ENCODE measurements at places on chromosomes 3 and 15. TPM values are rescaled to one million over a fixed set of nuclear protein-coding genes. Genes with fewer than 3 reads are reported as not detected.
A peak's percentile ranks its signal among the peaks of the same experiment; 100 is the strongest.

The IQCF5 gene
- total RNA-seq: not detected

The SGO1 gene
- 6.7 TPM for total RNA-seq

The PEAK1 gene
- 53.2 TPM for total RNA-seq

The STAB1 gene
- total RNA-seq: 4.5 TPM

The EPHA3 gene
- not detected for total RNA-seq

The HACD3 gene
- 18.8 TPM for total RNA-seq

The ROBO1 gene
- 3.2 TPM for total RNA-seq

The DNASE1L3 gene
- 1.1 TPM for total RNA-seq

The SCAMP5 gene
- total RNA-seq: 0.59 TPM

The AMIGO3 gene
- total RNA-seq: not detected

The CRABP1 gene
- not detected for total RNA-seq

The RBP2 gene
- not detected for total RNA-seq

The LRRN1 gene
- 2.5 TPM for total RNA-seq

The RGMA gene
- total RNA-seq: not detected

The GREM1 gene
- total RNA-seq: not detected

DNA sequence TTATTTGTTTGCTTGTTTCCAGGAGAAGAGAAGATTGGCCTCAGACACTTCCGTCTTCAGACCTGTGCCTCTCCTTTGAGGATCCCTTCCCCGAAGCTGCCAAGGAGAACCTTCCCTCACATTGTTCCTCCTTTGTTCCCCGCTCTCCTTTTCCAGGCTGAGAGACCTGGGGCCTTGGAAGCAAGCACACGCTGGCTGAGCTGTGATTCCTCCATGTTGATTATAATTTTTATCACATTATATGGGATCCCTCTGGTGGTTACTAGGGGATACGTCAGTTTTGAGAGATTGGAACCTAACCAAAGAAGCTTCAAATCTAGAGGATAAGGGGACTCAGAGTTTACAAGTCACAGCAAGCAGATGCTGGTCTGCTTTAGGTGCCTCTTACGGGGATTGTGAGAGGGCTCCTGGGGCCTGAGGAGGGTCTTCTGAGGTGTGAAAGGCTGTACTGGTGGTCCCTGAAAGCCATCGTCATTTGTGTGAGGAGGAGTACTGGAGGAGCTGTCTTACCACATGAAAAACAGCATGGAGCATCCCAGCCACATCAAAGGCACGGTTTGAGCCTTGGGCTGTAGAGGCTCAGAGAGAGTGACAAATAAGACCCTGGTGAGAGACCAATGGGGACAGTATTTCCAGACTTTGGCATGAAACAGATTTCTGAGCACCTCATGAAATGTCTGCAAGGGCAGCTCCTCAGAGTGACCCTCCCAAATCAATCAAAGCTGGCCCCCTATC lies 760.1 kb upstream of the CFAP20DC start:
- no peak overlapping the region for H3K27ac ChIP-seq
- H3K4me1 ChIP-seq: peaks cover 17% of the 10 kb centered on the region
- H3K36me3 ChIP-seq: no peaks in the 10 kb centered on the region
- DNase-seq: peak; percentile 8
- H3K27me3 ChIP-seq: no peaks in the 10 kb centered on the region

DNA sequence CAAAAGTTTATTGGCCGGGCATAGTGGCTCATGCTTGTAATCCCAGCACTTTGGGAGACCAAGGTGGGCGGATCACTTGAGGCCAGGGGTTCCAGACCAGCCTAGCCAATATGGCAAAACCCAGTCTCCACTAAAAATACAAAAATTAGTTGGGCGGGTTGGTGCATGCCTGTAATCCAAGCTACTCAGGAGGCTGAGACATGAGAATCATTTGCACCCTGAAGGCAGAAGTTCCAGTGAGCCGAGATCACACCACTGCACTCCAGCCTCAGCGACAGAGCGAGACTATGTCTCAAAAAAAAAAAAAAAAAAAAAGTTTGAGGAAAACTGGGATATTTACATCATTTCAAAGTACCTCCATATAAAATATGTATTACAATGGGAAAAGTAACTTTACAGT lies 40.4 kb downstream of the ETFA start:
- no peak overlapping the region for H3K27ac ChIP-seq
- H3K4me1 ChIP-seq: no peaks in the 10 kb centered on the region
- DNase-seq: no peak
- H3K36me3 ChIP-seq: peaks cover 3% of the 10 kb centered on the region
- no peaks in the 10 kb centered on the region for H3K27me3 ChIP-seq
- no peak overlapping the region for H3K4me3 ChIP-seq

DNA sequence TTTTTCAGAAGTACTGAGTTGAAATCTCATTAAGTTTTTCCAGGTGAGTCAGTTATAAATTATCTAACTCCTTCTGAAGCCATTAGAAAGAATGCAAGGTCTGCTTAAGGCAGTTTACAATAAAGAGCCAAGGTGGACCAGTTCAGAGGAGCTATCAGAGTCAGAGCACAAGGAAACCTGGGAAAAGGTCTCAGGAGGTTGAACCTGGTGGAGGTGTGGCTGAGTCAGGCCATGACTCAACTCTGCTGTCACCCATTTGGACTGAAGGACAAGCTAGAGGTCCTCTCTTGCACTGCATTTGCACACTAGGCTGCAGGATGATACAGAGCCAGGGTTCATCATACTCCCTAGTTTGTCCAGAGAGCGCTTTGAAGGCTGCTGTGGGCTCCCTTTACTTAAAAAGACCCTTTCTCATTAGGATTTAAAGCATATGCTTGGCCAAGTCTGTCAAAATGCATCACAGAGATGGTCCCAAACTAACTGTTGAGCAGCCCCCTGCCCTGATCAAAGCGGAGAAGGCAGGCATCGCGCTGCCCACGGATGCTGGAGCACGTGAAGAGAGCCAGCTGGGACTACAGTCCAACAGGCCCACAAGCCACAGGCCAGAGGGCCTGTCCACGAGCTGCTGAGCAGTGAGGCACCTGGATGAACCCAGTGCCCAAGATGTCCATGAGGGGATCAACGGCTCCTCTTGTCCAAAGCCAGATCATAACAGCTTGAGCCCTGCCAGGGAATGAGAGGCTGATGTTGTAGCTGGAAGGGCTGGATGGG lies 26.0 kb upstream of the MRPS22 start:
- H3K27me3 ChIP-seq: peaks cover 2% of the 10 kb centered on the region
- no peaks in the 10 kb centered on the region for H3K4me1 ChIP-seq
- H3K4me3 ChIP-seq: no peak overlapping the region

GRCh38 chr3:107284612-107285011 lies 92.6 kb upstream of the CCDC54 start:
- no peak for DNase-seq
- H3K4me1 ChIP-seq: no peaks in the 10 kb centered on the region
- no peak overlapping the region for H3K27ac ChIP-seq
- H3K27me3 ChIP-seq: no peaks in the 10 kb centered on the region
- H3K36me3 ChIP-seq: no peaks in the 10 kb centered on the region

DNA sequence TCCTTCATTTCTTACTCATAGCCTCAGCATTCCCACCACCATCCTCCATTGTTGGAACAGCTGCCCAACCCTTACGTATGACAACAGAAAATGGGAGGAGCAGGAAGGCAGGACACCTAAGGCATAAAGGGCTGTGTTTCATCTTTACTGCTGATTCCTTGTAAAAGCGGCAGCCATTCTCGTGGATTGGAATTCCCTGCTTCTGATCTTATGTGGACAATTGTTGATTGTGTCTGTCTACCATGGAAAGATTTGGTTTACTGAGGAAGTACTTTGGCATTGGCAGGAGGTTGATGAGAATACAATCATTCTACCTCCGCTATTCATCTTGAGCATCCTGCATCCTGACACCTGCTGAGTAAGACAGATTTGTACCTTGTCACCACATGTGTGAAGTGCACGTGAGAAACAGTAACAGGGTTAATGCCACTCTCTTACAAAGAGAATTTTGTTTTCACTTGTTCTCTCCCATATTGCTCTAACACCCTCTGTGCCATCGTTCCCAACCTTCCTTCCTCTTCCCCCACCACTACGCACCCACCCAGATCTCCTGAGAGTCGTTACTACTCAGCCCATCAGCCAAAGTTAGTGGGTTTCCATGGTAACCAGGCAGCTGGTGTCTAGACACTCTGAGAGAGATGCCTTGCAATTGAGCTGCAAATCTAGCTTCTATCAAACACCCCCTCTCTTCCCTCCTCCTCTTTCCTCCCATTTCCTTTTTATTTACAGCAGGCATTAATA lies 75.7 kb downstream of the GAP43 start:
- peaks cover 10% of the 10 kb centered on the region for H3K27me3 ChIP-seq
- H3K27ac ChIP-seq: no peak overlapping the region
- peak; percentile 21 for DNase-seq
- no peaks in the 10 kb centered on the region for H3K4me1 ChIP-seq

DNA sequence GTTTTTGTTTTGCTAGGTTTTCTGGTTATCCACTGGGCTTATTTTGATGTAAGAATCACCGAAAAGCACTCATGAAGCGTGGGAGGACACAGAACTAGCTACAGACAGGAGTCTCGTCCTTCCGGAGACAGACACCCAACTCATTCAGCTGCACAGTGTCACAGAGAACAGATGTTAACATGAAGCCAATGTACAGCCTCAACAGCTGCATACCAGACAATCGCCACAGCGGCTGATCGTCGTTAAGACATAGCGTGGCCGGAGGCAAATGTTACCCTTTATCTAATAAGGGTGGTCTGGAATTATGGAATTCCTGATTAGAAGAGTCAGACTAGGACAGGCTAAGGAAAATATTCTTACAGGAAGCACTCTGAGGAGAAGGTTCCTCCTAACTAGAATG lies 1.1 kb upstream of the PYGO1 start:
- H3K27ac ChIP-seq: no peak overlapping the region
- no peaks in the 10 kb centered on the region for H3K36me3 ChIP-seq
- peaks cover 14% of the 10 kb centered on the region for H3K4me1 ChIP-seq
- peaks cover 2% of the 10 kb centered on the region for H3K27me3 ChIP-seq
- H3K4me3 ChIP-seq: no peak overlapping the region
- DNase-seq: no peak

DNA sequence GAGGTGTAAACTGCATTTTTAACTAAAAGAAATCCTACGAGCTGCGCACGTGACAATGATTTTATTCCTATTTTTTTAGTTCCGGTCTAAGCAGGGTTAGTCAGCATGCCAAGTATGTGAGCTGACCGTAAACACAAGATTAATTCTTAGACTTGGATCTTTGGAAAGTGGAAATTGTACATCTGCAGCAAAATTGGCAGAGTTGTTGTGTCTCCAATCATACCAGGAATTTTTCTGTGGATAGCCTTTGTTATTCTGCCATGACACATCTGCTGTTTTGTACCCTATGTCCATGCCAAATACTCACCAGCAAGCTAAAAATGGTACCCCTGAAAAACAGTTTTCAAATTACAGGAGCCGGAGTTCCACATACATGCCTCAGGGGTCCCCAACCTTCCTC lies 562.5 kb downstream of the UNC13C start:
- no peaks in the 10 kb centered on the region for H3K27me3 ChIP-seq
- DNase-seq: no peak
- H3K4me3 ChIP-seq: no peak overlapping the region
- no peak overlapping the region for H3K27ac ChIP-seq

DNA sequence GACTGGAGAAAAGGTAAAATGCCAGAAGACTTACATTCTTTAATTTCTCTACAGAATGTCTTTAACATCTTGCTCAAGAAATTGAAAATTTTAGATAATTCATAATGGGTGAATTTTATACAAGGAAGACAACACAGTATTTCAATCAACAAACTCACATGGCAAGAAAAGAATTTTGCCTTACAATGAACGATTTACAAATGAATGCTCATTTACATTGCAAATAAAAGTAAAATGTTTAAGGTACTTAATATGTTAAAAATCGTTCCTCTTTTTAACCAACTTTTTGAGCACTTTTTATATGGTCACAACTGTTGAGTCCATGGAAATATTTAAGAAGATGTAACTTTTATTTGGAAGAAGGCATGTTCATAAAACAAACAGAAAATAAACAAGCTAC lies 174.8 kb upstream of the UBE2E2 start:
- H3K4me1 ChIP-seq: no peaks in the 10 kb centered on the region
- DNase-seq: no peak
- no peak overlapping the region for H3K4me3 ChIP-seq

DNA sequence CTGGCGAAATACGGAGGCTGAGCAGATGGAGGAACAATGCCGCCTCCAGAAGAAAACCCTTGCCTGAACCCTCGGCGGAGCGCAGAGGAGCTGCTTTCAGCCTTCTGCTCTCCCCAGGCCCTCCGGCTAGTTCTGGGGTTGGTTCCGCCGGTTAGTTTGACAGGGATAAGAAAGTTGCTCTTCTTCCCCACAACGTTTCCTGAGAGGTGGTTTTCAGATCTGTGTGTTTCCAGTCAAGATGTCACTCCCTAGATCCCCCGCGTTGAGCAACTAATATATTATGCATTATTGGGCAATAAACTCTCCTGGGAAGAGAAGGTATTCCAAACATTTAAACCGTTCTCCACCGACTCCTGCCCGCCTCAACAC lies 551 bp downstream of the NLGN1 start:
- no peak overlapping the region for H3K27ac ChIP-seq
- no peak for DNase-seq
- H3K27me3 ChIP-seq: no peaks in the 10 kb centered on the region
- no peak overlapping the region for H3K4me3 ChIP-seq
- H3K4me1 ChIP-seq: peaks cover 30% of the 10 kb centered on the region

DNA sequence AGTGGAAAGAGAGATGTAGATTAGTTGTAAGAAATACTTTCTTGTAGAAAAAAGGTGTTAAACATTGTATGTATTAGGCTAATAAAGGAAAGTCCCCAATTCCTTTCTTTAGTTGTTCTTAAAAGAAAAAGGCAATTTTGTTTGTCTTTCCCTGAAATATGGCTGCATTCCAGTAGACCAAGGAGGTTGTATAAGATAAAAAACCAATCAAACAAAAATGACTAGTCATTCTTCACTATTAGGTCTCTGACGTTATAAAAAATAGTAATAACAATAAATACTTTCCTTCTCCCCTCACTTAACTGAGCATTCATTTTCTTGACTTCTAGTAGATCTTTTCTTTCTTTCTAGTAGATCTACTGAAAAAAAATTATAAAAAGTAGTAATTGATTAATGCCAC lies 8.6 kb upstream of the PPM1L start:
- no peaks in the 10 kb centered on the region for H3K36me3 ChIP-seq
- no peak for DNase-seq
- no peak overlapping the region for H3K27ac ChIP-seq
- no peaks in the 10 kb centered on the region for H3K27me3 ChIP-seq
- H3K4me3 ChIP-seq: no peak overlapping the region

DNA sequence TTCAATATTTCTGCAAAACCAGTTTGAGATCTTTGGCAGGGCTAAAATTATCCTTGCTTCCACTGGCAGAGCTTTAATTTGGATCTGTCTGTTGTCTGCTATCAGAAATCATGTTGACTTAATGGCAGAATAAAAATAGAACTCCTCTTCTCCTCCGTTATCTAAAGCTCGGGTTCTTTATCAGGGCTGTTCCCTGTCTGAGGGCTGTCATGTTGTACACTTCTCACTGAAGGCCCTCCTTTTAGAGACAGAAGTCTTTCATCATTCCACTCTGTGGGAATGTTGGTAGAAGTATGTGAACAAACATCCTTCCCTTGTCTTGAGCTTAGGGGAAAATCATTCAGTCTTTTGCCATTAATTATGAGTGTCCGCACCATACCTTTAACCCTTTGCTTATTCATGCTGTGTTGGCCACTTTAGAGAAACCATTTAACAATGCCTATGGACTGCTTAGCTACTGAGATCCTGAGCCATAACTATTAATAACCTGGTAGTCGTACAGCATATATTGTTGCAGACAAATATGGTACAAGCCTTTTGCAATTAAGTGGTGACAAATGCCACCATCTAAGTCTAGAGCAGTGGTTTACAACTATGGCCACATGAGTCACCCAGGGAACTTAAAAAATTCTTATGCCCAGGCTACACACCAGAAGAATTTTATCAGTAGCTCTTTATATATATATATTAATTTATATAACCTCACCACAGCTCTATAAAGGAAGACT lies 226.0 kb upstream of the TPM1 start:
- no peak for DNase-seq
- peaks cover 7% of the 10 kb centered on the region for H3K27me3 ChIP-seq
- no peaks in the 10 kb centered on the region for H3K4me1 ChIP-seq
- no peak overlapping the region for H3K4me3 ChIP-seq
- no peak overlapping the region for H3K27ac ChIP-seq
- no peaks in the 10 kb centered on the region for H3K36me3 ChIP-seq

Data from B cell (primary cell).